Cardiac muscle cell (in vitro differentiated cells and primary cell): ENCODE measurements at places on chromosomes 16 and 17. TPM values are rescaled to one million over a fixed set of nuclear protein-coding genes. Genes with fewer than 3 reads are reported as not detected.

The TMC8 gene
- total RNA-seq: 0.42 and 1.1 TPM in 2 replicates

The HOXB6 gene
- 0.12 TPM in 1 of 2 replicates, not detected in the other for total RNA-seq

The ASGR1 gene
- total RNA-seq: 19.8 and 20.2 TPM in 2 replicates

The STAT5B gene
- 35.8 and 62.4 TPM in 2 replicates for total RNA-seq

The PRDM7 gene
- not detected in 2 replicates for total RNA-seq

The HOXB4 gene
- 12.2 and 12.5 TPM in 2 replicates for total RNA-seq

The MRC2 gene
- 76.0 and 136 TPM in 2 replicates for total RNA-seq

The RNF43 gene
- 8.6 and 8.7 TPM in 2 replicates for total RNA-seq

- no peaks in the 10 kb centered on the region for H3K27me3 ChIP-seq
- no peaks in the 10 kb centered on the region for H3K4me1 ChIP-seq
- H3K27ac ChIP-seq: no peak overlapping the region
- DNase-seq: peak; percentile 88
- no peaks in the 10 kb centered on the region for H3K36me3 ChIP-seq
- H3K4me3 ChIP-seq: no peak overlapping the region
Measured at GRCh38 chr17:64420143-64420670, 28.7 kb upstream of the MILR1 start.

GRCh38 chr17:283911-284675 lies 68.5 kb downstream of the RPH3AL start:
- H3K4me1 ChIP-seq: no peaks in the 10 kb centered on the region
- no peak overlapping the region for H3K27ac ChIP-seq
- H3K27me3 ChIP-seq: no peaks in the 10 kb centered on the region
- no peaks in the 10 kb centered on the region for H3K36me3 ChIP-seq

- no peaks in the 10 kb centered on the region for H3K4me1 ChIP-seq
- no peak overlapping the region for H3K4me3 ChIP-seq
- H3K36me3 ChIP-seq: no peaks in the 10 kb centered on the region
- DNase-seq: no peak
- no peaks in the 10 kb centered on the region for H3K27me3 ChIP-seq
Measured at GRCh38 chr17:58322581-58323185, 5.9 kb downstream of the TSPOAP1 start.

- DNase-seq: no peak
- no peaks in the 10 kb centered on the region for H3K4me1 ChIP-seq
- no peak overlapping the region for H3K4me3 ChIP-seq
- H3K36me3 ChIP-seq: no peaks in the 10 kb centered on the region
Measured at GRCh38 chr17:43457362-43457692, 26.4 kb upstream of the DHX8 start.

- no peak for DNase-seq
- peaks cover 26% of the 10 kb centered on the region for H3K4me1 ChIP-seq
- H3K27ac ChIP-seq: peak overlapping the region; percentile 70
- no peak overlapping the region for H3K4me3 ChIP-seq
- H3K36me3 ChIP-seq: no peaks in the 10 kb centered on the region
- no peaks in the 10 kb centered on the region for H3K27me3 ChIP-seq
Measured at GRCh38 chr17:4837471-4838308, 4.5 kb downstream of the MINK1 start.

- H3K27ac ChIP-seq: peak overlapping the region; percentile 43
- no peak overlapping the region for H3K4me3 ChIP-seq
- H3K27me3 ChIP-seq: no peaks in the 10 kb centered on the region
- H3K4me1 ChIP-seq: no peaks in the 10 kb centered on the region
- DNase-seq: no peak
Measured at GRCh38 chr17:38894276-38894675, 24.4 kb downstream of the LASP1 start.

DNA sequence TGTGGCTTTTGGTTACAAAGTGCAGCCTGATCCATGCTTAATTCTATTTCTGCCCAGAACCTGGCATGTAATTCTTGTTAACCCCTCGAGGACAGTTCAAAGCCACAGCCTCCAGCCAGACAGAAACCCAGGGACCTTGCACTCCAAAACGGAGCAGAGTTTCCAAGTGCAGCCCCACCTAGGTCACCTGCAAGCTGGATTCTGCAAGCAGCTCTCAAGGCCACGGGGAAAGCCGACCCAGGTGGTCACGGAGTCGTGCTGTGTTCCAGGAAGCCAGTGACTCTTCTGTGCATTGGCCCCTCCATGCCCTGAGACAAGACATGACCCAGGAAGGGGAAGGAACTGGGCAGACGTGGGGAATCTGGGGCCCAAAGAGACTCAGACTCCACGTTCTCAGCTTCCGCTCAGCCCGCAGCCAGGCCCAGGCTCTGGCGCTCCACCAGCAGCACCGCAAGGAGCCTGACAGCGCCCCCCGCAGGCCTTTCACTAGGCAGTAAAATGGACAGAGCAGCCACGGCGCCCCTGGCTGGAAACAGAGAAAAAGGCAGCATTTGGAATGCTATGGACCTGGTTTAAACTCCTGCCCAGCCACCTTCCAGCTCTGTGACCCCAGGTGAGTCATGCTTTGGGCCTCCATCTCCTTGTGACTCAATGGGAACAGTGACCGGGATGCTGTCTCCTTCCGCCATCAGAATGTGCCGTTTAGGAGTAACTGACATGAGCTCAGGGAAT lies 27.3 kb upstream of the GSG1L start:
- no peak for DNase-seq
- H3K4me3 ChIP-seq: no peak overlapping the region
- no peak overlapping the region for H3K27ac ChIP-seq
- no peaks in the 10 kb centered on the region for H3K27me3 ChIP-seq
- no peaks in the 10 kb centered on the region for H3K36me3 ChIP-seq

DNA sequence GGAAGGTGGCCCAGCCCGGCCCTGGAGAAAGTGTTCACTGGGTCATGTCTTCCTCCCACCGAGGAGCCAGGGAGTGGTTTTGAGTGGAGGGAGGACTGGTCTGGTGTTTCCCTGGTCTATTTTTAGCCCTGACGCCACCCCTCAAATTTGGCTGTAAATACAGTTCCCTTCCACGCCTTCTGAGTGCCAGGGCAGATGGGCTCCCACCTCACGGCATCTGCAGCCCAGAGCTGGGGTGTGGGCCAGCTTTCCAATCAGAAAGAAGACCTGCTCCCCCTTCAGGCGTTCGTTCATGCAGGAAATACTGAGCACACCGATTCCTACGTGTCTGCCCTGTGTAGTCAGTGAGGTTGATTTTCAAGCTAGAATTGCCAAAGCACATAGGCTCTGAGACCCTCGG lies 53.7 kb downstream of the SNX20 start:
- H3K27ac ChIP-seq: no peak overlapping the region
- no peak overlapping the region for H3K4me3 ChIP-seq
- no peaks in the 10 kb centered on the region for H3K27me3 ChIP-seq
- DNase-seq: peak; percentile 45
- peaks cover 6% of the 10 kb centered on the region for H3K4me1 ChIP-seq

DNA sequence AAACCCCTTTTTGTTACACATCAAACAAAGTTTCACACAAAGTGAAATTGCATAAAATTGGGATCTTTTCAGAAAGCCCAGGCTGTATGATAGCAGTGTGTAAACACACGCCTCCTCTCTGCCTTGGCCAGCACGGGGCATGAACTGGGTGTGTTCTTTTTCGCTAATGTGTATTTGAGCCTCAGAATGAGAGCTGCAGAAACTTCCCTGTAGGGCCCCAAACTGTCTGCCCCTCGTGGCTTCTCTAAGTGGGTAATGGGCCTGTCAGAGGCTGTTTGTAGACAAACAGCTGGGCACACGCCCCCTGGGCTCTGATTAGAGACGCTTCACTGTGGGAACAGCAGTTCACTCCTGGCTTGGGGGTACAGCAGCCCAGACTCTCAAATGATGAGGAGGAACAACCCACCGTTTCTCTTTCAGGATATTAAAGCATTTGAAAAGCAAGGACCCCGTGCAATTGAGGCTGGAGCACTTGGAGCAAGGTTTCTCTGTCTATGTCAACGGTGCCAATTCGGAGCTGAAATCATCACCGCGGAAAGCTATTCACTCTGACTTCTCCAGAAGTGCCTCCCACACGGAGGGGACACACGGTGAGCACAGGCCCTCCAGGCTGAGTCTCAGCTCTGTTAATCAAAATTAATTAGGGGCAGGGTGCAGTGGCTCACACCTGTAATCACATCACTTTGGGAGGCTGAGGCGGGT lies 78.4 kb downstream of the KATNIP start:
- peak; percentile 38 for DNase-seq
- peak overlapping the region; percentile 71 for H3K27ac ChIP-seq
- peaks cover 26% of the 10 kb centered on the region for H3K4me1 ChIP-seq
- H3K27me3 ChIP-seq: no peaks in the 10 kb centered on the region
- no peaks in the 10 kb centered on the region for H3K36me3 ChIP-seq
- no peak overlapping the region for H3K4me3 ChIP-seq

- no peak overlapping the region for H3K27ac ChIP-seq
- H3K36me3 ChIP-seq: no peaks in the 10 kb centered on the region
- DNase-seq: no peak
- H3K4me1 ChIP-seq: no peaks in the 10 kb centered on the region
Measured at GRCh38 chr16:78896280-78896679, 704.3 kb downstream of the MAF start.

- no peaks in the 10 kb centered on the region for H3K36me3 ChIP-seq
- H3K27me3 ChIP-seq: no peaks in the 10 kb centered on the region
- H3K4me1 ChIP-seq: peaks cover 22% of the 10 kb centered on the region
- H3K27ac ChIP-seq: no peak overlapping the region
- peak; percentile 50 for DNase-seq
- peak overlapping the region; percentile 42 for H3K4me3 ChIP-seq
Measured at GRCh38 chr16:79598348-79599181, 2.0 kb downstream of the MAF start.

GRCh38 chr16:75203667-75204409 lies 3.1 kb downstream of the CTRB2 start:
- H3K27ac ChIP-seq: no peak overlapping the region
- H3K36me3 ChIP-seq: no peaks in the 10 kb centered on the region
- no peaks in the 10 kb centered on the region for H3K27me3 ChIP-seq
- no peak overlapping the region for H3K4me3 ChIP-seq
- DNase-seq: no peak

- peaks cover 24% of the 10 kb centered on the region for H3K4me1 ChIP-seq
- H3K27ac ChIP-seq: no peak overlapping the region
- no peak for DNase-seq
- no peaks in the 10 kb centered on the region for H3K27me3 ChIP-seq
- no peaks in the 10 kb centered on the region for H3K36me3 ChIP-seq
Measured at GRCh38 chr17:50917418-50917743, 51.2 kb upstream of the TOB1 start.

DNA sequence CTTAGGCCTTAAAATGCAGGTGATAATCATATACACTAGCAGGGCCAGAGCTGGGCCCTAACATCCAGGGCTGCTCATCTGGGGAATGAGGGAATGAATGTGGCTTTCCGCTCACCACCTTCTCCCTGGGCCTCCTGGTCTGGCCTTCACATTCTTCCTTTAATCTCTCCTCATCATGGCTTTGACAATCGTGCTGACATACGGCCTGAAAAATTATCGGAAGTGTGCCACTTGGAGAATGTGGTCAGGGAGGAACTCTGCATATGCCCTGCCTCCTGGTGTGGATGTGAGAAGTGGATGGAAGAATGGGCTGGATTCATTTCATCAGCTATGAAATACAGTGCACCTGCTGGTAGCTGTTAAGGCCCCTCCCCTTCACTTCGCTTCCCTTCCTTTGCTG lies 2.4 kb downstream of the WSCD1 start:
- H3K4me1 ChIP-seq: no peaks in the 10 kb centered on the region
- H3K27me3 ChIP-seq: peaks cover 43% of the 10 kb centered on the region
- no peak overlapping the region for H3K4me3 ChIP-seq
- no peak overlapping the region for H3K27ac ChIP-seq
- no peak for DNase-seq
- no peaks in the 10 kb centered on the region for H3K36me3 ChIP-seq

GRCh38 chr16:12206098-12206748 lies 229.7 kb downstream of the SNX29 start:
- no peak overlapping the region for H3K27ac ChIP-seq
- no peaks in the 10 kb centered on the region for H3K27me3 ChIP-seq

DNA sequence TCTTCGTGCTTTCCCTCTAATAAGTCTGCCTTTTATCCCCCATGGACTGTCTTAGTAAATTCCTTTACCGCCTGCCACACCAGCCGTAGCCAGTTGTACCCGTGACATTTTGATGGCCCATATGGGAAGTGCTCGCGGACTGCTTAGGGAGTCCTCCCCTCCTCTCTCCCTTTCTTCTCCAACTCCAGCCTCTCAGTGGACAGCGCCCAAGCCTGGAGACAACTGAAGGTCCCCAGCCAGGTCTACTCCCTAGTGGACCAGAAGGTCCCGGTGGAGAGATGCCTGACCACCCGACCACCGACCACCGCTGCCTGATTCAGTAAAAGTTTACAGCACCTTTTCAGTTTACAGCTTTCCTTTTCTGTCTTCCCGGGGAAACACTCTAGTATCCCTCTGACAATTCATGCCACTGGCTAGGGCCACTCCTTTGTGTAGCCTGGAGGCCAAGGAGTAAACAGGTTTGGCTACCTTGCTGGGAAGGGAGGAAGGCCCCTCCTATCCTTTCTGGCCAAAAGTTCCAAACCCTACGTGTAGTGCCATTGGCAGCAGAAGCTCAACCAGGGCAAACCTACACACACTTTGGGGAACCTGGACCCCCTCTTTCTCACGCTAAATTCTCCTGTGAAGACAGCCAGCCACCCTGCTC lies 18.0 kb downstream of the CTRB2 start:
- H3K27ac ChIP-seq: no peak overlapping the region
- H3K36me3 ChIP-seq: no peaks in the 10 kb centered on the region
- no peak overlapping the region for H3K4me3 ChIP-seq
- no peaks in the 10 kb centered on the region for H3K27me3 ChIP-seq
